Activated CD4-positive, alpha-beta T cell treated with anti-CD3 and anti-CD28 coated beads, Interleukin-2, amount 10 ng/mL, durations not matched to agents 7 days and 5 days (primary cell): ENCODE measurements at places on chromosomes 3 and 15.

DNA sequence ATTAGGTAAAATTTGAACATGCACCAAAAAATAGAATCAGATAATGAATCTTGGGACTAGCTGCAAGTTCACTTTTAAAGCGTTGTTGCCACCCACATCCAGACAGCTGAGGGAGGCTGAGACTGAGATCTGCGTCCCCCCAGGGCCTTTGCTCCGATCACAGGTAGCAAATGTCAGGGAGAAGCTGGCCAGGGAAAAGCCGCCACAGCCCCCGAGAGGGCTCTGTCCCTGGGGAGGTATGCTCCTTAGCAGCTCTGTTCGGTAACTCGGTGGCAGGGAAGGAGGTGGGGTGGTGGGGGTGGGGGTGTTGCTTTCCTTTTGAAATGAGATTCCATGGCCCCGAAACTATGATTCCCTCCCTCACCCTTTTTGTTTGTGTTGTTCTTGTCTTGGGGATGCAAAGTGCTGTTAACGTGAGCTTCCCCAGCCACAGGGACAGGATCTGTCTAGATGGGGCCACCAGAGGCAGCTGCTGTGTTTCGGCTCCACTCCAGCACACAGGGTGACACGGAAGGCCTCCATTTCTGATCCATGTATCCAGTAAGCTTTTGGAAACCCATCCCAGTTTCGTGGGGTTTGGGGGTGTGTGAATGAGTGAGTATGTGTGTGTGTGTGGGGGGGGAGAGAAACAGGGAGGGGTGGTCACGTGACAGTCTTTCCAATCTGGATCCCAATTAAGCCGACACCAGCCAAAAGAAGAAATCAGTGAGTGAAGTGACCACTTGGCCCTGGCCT, 1.1 kb upstream of the MINAR1 start:
- peaks cover 6% of the 10 kb centered on the region for H3K4me1 ChIP-seq
- DNase-seq, result no peak
- peaks cover 72% of the 10 kb centered on the region for H3K27me3 ChIP-seq
- H3K4me3 ChIP-seq, result peak overlapping the region; percentile 24
- no peak overlapping the region for H3K27ac ChIP-seq

- no peak for DNase-seq
- no peak overlapping the region for H3K4me3 ChIP-seq
- H3K27ac ChIP-seq, result no peak overlapping the region
- H3K4me1 ChIP-seq, result no peaks in the 10 kb centered on the region
- no peaks in the 10 kb centered on the region for H3K36me3 ChIP-seq
Observed at GRCh38 chr15:38991701-38992100, 427.1 kb upstream of the RASGRP1 start.

DNA sequence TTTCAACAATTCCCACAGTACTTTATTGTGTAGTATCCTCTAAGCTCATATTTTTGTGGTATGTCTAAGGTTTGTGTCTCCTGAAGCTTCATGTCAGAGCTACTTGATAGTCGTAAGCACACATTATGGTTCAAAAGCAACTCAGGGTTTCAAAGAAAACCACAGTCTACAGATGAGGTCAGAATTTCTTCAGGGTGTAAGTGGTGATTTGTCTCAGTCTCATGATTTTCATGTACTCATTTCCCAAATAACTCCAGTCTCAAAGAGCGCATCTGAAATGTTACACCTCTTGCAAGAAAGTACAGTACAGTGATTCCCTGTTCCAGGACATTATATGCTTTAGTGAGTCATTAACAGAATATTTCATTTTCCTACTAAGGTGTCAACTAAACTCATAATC, 47.5 kb upstream of the SSR3 start:
- no peaks in the 10 kb centered on the region for H3K36me3 ChIP-seq
- H3K27me3 ChIP-seq, result peaks cover 18% of the 10 kb centered on the region
- DNase-seq, result peak; percentile 25
- H3K4me3 ChIP-seq, result no peak overlapping the region
- peak overlapping the region; percentile 17 for H3K27ac ChIP-seq

DNA sequence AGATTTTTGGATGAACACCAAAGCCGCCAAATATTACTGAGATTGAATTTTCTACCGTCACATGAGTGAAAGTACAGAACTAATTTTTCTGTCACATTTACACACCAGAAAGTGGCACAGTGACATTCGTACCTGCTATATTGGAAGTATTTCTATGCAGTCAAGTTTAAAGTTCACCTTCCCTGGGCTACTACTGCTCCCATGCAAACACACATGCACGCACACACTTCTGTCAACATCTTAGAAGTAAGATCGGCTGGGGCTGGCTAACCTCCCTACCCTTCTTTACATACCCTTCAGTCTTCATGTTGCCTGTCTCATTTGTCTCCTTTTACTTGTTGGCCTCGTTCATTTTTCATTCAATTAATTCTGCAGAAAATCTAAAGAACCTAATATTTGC, 19.0 kb upstream of the TM4SF1 start:
- H3K27ac ChIP-seq, result no peak overlapping the region
- DNase-seq, result no peak
- H3K36me3 ChIP-seq, result no peaks in the 10 kb centered on the region
- no peaks in the 10 kb centered on the region for H3K4me1 ChIP-seq
- no peak overlapping the region for H3K4me3 ChIP-seq

DNA sequence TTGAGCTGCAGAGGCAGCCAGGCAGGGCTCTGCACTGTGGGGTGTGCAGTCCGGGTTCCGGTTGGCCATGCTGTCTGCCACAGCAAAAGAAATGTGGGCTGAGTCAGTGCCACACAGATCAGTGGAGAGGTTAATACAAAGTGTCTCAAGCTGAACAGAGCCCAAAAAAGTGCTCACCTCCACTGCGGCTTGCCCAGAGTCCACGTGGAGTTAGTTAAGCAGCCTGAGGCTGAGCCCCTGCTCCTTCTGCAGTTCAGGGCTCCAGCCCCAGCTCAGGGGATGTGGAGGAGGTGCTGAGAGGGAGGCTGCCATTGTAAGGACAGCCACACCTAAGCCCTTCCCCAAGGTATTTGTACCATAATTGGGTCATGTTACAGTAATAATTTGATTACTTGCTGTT, 85.3 kb downstream of the LRRK1 start:
- H3K4me3 ChIP-seq, result no peak overlapping the region
- no peaks in the 10 kb centered on the region for H3K36me3 ChIP-seq
- DNase-seq, result no peak
- H3K27ac ChIP-seq, result no peak overlapping the region
- H3K4me1 ChIP-seq, result peaks cover 19% of the 10 kb centered on the region

DNA sequence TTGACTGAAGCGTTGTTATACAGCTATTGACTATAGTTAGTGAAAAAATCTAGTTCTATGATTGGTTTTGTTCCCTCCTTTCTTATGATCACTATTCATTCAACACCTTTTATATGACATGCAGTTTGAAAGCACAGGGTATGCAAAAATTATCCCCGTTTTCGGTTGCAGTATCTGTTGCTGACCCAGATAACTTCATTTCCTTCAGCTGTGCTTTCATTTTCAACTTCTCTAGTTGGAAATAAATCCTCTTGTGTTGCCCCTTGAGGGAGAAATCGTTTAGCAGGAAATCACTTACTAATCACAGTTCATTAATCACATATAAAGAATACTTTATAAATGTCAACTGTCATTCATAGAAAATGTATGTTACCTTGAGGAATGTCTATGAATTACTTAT, 55.1 kb downstream of the MBNL1 start:
- peaks cover 71% of the 10 kb centered on the region for H3K4me1 ChIP-seq
- H3K4me3 ChIP-seq, result peak overlapping the region; percentile 33
- H3K36me3 ChIP-seq, result peaks cover 60% of the 10 kb centered on the region
- H3K27me3 ChIP-seq, result no peaks in the 10 kb centered on the region
- H3K27ac ChIP-seq, result peak overlapping the region; percentile 32
- no peak for DNase-seq

GRCh38 chr3:156593814-156594213, 38.9 kb upstream of the SSR3 start:
- H3K4me1 ChIP-seq, result peaks cover 11% of the 10 kb centered on the region
- no peak overlapping the region for H3K4me3 ChIP-seq
- no peak overlapping the region for H3K27ac ChIP-seq
- peaks cover 28% of the 10 kb centered on the region for H3K27me3 ChIP-seq

DNA sequence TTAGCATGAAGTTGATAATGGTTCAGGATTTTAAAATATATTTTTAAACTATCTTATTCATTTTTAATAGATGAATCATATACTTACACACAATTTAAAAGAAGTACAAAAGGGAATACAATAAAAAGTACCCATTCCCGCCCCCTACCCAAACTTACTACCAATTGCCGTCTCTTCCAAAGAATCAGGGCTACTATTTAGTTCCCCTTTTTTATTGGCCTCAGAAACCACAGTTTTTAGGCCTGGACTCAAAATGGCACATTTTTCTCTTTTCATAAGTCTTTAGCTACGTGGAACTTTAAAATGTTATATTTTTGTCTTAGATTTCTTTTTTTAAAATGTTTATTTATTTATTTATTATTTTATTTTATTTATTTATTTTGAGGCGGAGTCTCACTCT, 18.0 kb downstream of the LRRK1 start:
- no peaks in the 10 kb centered on the region for H3K36me3 ChIP-seq
- H3K27ac ChIP-seq, result no peak overlapping the region
- H3K4me3 ChIP-seq, result no peak overlapping the region
- H3K27me3 ChIP-seq, result no peaks in the 10 kb centered on the region
- no peaks in the 10 kb centered on the region for H3K4me1 ChIP-seq

- no peaks in the 10 kb centered on the region for H3K36me3 ChIP-seq
- H3K4me1 ChIP-seq, result no peaks in the 10 kb centered on the region
- no peak overlapping the region for H3K27ac ChIP-seq
Observed at GRCh38 chr3:13470894-13471574, 9.1 kb upstream of the HDAC11 start.

DNA sequence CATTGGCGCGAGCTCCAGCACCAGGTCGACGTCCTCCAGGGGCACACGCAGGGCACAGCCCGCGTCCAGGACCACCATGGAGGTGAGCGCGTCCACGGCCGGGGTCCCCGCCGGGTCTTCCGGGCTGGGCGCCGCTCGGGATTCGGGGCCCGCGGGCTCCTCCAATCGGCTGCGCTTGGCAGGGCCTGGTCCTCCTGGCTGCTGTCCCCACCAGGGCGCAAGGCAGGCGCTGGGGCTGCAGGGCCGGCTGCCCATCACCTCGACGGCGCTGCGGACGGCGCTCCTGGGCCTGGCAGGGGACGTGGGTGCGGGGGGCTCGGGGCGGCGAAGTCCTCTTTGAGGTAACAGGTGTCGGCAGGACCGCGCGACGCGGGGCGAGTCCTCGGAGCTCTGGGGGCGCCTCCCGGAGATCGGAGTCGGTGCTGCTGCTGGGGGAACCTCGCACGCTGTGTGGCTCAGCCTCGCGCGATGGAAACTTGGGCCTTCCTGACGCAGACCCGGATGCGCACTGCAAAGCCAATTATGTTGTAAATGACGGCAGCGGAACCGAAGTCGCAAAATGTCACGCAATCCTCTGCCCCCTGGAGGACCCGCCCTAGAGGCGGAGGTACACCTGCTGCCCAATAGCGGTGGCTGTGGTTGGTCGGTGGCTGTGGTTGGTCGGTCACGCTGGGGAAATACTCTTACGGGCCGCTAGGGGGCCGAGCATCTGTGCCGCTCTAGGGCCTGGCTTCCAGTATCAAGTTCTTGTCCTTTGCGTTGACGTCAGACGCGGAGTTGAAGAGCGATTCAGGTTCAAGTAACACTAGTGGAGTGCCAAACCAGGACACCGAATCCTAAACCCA, at the start of gene PRR23C:
Gene PRR23C, minus strand, starts transcription at position 527 of the 845 bp plus-strand sequence. Its CDS starts 272 bp downstream, at position 255.
- peaks cover 3% of the 10 kb centered on the region for H3K27me3 ChIP-seq
- no peaks in the 10 kb centered on the region for H3K36me3 ChIP-seq
- no peaks in the 10 kb centered on the region for H3K4me1 ChIP-seq
- DNase-seq, result no peak

GRCh38 chr3:46236294-46237054, 5.8 kb upstream of the CCR3 start:
- DNase-seq, result no peak
- H3K4me3 ChIP-seq, result no peak overlapping the region
- peaks cover 46% of the 10 kb centered on the region for H3K27me3 ChIP-seq
- no peaks in the 10 kb centered on the region for H3K4me1 ChIP-seq
- H3K27ac ChIP-seq, result no peak overlapping the region

GRCh38 chr3:87805670-87806069, 253.1 kb downstream of the CGGBP1 start:
- H3K27ac ChIP-seq, result no peak overlapping the region
- H3K4me1 ChIP-seq, result peaks cover 1% of the 10 kb centered on the region
- no peak for DNase-seq
- H3K4me3 ChIP-seq, result no peak overlapping the region

DNA sequence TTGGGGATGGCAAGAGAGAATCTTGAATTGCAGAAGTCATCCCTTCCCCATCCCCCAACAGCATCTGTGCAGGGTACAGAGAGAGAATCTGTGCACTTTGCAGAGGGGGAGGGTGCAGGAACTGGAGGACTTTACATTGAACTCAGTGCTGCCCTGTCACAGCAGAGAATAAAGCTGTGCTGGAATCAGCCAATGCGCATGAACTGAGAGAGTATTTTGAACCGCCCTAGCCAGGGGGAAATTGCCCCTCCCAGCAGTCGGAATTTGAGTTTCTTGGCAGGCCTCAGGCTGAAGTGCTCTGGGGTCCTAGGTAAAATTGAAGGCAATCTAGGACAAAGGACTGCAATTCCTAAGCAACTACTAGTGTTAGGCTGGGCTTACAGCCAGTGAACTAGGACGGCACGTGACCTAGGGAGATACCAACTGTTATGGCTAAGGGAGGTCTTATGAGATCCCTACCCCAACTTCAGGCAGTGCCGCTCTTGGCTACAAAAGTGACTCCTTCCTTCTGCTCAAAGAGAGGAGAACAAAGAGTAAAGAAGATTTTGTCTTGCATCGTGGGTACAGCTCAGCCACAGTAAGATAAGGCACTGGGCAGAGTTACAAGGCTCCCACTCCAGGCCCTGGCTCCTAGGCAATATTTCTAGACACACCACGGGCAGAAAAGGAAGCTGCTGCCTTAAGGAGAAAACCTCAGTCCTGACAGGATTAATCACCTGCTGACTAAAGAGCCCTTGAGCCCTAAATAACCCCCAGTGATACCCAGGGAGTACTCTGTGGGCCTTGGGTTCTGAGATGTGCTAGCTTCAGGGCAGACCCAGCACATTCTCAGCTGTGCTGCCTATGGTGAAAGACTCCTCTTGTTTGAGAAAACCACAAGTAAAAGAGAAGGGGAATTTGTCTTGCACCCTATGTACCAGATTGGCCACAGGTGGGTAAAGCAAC, 300.5 kb upstream of the ALCAM start:
- no peak overlapping the region for H3K27ac ChIP-seq
- H3K27me3 ChIP-seq, result no peaks in the 10 kb centered on the region
- H3K4me3 ChIP-seq, result no peak overlapping the region

- no peaks in the 10 kb centered on the region for H3K27me3 ChIP-seq
- no peak for DNase-seq
- H3K4me1 ChIP-seq, result no peaks in the 10 kb centered on the region
- no peaks in the 10 kb centered on the region for H3K36me3 ChIP-seq
Observed at GRCh38 chr3:11954312-11954934, 49.8 kb upstream of the SYN2 start.

DNA sequence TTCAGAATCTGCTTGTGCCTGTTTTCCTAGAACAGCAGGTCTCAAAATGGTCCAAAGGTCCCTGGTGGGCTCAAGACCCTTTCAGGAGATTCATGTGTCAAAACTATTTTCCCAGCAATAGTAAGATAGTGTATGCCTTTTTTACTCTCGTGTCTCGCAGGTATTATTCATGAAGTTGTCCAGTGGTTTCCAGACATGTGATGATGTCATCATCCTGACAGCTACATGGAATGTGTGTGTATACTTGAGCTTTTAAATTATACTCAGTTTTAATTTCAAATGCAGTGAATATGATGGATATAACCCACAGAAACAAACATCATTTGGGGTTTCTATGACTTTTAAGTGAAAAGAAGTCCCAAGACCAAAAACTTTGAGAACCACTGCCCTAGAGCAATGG, 288.6 kb downstream of the NTRK3 start:
- no peak overlapping the region for H3K4me3 ChIP-seq
- no peaks in the 10 kb centered on the region for H3K36me3 ChIP-seq
- no peak for DNase-seq

GRCh38 chr3:39965997-39966396, 156.6 kb downstream of the MYRIP start:
- H3K36me3 ChIP-seq, result no peaks in the 10 kb centered on the region
- peaks cover 5% of the 10 kb centered on the region for H3K27me3 ChIP-seq
- H3K27ac ChIP-seq, result no peak overlapping the region
- no peak for DNase-seq
